Nucleus accumbens (tissue), 56 donors: ENCODE measurements at places on chromosomes 12 and 14.
A peak's percentile ranks its signal among the peaks of the same experiment; 100 is the strongest.

DNA sequence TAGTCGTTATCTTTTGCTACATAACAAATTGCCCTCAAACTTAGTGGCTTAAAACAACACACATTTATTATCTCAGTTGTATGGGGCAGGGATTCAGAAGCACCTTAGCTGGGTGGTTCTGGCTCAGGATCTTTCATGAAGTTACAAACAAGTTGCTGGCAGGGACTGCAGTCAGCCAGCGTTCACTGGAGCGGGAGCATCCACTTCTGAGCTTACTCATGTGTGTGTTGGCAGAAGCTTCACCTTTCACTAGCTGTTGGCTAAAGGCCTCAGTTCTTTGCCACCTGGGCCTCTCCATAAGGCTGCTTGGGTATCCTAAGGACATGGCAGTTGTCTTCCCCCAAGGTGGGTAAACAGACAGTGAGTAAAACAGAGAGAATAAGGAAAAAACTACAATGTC is 365.7 kb downstream of the RPS29 start:
- no peak for DNase-seq

- no peak for DNase-seq
Measured at GRCh38 chr12:2489275-2489674, 305.5 kb upstream of the FKBP4 start.

DNA sequence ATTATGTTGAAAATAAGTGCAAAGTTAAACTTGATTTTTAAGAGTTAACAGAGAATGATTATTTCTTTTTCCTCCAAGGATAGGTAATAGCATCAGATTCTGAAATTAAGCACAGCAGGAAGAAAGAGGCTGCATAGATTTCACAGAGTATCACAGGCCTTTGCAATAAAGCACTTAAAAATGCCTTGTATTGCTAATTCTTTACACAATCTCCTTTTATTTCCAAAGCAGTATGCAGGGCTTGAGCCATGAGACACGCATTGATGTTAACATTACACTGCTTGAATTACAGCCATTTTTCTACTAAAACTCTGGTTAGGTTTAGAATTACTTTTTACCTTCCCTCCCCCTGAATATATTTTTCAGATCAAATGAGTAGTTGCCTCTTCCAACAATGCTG is 398.3 kb downstream of the BCAT1 start:
- no peak for DNase-seq

- no peak for DNase-seq
Measured at GRCh38 chr12:132171293-132171967, 27.2 kb downstream of the NOC4L start.

- no peak for DNase-seq
Measured at GRCh38 chr14:49745191-49745590, 22.8 kb upstream of the KLHDC2 start.

DNA sequence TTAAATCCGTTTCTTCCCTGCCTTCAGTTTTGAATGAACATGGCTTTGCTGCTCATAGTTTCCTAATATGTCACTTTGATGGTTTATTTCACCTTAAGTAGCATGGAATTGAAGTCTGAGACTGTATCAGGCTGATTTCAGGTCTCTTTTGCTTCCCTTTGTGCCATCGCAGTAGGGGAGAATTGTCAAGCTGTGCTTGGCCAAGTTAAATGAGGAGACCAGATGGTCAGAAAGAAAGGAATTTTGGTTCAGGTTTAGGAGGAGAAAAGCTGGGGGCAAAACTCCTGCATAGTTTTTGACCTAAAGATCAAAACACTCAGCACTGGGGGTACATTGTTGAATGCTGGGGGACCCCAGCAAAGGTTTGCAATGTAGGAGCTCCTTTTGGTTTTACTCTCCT is 398.4 kb downstream of the NUAK1 start:
- DNase-seq, result no peak

- peak; percentile 47 for DNase-seq
Measured at GRCh38 chr14:92680781-92681650, 67.4 kb downstream of the LGMN start.

DNA sequence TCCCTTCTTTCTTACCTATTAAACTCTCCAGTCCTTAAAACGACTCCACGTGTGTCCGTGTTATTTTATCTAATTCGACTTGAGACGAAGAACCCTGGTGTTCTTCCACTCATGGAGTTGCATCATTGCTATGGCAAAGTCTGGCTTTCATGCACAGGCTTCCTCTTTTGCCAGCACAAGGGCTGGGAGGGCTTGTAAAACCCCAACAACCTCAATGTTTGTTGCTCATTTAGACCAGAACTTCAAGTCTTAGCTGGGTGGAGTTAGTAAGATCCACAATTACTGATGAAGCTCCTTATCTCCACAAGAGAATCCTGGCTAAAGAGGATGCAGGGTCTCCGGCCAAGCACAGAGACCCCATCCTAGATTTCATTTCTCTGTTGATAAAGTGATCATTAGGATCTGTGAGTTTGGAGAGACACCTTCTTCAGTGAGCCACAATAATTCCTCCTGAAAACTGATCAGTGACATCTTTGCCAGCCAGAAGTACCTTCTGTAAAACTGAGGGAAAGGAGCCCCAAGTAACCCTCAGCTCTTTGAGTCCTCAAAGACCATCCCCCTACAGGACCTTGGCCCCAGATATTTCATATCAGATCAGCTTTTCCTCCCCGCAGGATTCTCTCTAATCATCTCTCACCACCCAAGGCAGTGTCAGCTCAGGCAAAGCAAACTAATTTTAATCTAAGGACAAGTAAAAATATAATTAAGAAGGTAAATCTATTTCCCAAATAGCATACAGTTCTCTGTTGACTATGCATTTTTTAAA is 514.6 kb downstream of the FUT8 start:
- DNase-seq, result no peak

DNA sequence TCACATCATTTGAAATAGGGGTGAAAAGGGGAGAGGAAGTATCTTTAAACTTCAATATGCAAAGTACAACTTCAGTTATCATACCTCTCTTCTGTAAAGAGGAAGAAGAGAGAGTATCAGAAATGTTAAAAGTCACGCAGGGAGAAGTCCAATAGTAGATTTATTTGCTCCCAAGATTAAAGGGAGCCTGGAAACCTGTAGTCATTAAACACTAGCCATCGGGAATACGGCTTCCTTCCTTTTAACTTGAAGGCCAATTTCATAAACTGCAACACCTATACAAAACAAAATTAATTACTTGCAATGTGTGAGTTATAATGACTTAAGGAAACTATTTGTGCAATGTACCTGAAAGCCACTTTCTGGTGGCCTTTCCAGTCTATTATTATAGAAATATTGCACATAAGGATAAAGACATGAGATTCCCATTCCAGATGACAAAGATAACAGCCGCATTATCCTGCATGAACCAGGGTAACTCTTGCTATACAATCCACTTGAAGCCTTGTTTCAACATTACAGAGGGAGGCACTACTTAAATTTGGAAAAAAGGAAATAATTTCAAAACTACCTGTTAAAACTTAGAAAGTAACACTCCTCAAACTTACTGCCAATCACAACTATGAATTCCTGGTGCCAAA is 4.6 kb downstream of the BTG1 start:
- DNase-seq, result no peak

DNA sequence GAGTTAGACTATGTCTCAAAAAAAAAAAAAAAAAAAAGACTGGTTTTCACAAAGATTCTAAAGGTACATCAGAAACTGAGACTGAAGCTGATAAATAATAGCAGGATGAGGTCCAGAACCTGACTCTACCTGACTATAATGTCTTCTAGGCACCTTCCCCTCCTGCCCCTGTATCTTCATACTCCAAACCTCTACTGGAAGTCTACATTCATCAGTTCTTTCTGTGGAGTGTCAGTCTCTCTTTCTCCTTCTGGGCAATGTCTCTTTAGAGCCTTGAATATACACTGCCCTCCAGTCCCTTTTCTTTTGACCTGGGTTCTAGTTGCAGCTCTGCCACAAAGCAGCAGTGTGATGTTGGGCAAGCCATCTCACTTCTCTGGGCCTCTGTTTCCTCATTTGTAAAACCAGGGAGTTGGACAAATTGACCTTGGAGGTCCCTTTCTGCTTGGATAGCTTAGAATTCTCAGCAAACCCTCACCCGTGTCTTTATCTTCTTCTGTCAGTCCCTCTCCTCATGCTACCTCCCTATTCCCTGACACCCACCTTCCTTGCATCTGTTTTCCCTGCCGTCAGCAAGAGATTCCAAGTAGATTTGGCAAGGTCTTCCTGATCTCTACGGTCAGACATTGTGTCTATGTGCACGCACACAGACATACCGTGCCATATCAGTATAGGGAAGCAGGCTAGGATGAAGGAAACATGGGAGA is 4.3 kb downstream of the NFE2 start:
- DNase-seq, result no peak

DNA sequence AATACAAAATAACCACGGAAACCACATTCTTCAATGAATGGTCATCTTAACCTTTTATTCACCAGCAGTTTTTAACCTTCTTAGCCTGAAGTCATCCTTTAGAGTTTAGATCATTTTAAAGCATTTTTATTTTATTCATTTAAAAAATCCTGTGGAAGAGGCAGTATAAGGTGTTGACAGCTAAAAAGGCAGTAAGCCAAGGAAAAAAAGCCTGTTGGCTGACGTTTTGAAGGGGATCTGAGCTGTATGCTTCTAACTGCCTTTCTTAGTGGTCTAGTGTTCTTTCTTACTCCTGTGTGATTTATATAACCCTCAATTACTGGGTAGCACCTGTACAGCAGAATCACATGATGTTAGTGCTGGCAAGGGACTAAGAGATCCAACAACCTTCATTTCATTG is 438.3 kb upstream of the SEL1L start:
- DNase-seq, result no peak

GRCh38 chr14:24439830-24440605 is 2.6 kb downstream of the SDR39U1 start:
- no peak for DNase-seq

DNA sequence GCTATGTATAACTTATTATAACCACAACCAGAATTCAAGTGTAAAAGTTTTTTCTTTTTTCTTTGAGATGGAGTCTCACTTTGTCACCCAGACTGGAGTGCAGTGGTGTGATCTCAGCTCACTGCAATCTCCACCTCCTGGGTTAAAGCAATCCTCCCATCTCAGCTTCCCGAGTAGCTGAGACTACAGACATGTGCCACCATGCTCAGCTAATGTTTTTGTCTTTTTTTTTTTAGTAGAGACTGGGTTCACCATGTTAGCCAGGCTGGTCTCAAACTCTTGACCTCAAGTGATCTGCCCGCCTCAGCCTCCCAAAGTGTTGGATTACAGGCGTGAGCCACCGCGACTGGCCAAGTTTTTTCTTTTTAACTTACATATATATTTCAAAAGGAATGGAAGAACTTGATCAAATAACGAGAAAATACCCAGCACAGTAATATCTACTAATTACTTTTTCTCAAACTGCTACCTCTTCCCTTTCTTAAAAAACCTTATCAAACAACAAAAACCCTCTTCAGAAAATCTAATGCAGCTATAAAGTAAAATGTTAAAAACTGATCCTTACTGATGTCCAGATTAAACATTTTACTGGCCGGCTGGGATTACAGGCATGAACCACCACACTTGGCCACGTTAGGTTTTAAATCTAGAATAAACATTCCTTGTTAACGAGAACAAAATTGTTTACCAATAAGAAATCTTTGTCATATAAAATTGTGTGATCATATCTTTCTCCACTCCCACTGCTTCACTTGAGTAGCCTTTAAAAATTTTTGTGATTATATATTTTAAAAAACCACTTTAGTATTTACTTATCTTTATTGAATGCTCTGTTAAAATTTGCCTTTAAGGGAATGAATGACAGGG is 41.3 kb upstream of the WDR89 start:
- no peak for DNase-seq

DNA sequence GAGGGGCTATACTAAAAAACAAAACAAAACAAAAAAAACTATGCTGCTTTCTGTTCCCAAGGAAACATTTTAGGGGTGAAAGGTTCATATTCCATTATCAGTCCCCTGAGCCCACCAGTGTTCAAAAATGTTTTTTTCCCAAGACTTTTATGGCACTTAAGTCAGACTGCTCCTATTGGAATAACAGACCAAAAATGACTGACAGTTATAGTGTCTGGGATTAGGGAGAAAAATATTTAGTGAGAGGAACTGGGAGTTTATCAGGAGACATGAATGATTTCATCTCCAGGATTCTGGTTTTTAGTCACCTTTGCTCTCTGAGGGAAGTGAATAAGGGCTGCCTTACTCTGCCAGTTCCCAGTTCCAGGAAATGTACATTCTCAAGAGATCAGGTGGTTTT is 68.0 kb downstream of the PDE3A start:
- DNase-seq, result no peak

DNA sequence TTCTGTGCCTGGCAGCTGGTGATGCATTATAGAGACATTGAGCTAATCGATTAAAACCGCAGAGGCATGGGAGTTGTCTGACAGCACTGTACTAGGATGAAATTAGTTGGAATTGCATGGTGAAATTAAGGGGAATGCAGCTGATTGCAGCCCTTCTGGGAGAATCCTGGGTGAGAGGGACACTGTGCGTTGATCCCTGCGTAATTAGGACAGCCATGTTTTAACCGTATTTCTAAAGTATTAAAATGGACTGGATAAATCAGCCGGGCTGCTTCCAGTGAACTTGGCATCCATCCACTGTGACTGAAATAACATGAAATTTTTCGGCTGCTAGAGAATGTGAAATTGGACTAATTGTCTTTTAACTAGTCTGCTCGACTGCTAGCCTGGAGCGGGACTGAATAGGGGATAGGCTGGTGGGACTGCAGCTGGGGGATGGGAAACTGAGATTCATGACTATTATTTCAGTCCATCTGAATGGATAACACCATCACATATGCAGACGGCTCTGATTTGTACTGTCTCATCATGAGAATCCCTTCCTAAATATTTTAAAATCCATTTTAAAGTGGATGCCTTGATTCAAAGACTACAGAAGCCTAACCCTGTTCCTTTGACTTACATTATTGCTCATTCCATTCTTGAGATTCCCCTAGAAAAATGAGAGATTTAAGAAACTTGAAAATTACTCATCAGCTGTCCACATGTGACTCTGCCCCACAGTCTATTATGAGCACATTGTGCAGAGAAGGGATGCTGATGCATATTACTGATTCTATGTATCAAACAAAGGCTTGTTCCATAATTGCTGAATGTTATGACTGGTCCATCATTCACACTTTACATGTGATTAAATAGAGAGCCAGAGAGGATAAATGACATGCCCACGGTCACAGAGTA is 343.9 kb downstream of the NPAS3 start:
- DNase-seq, result no peak

DNA sequence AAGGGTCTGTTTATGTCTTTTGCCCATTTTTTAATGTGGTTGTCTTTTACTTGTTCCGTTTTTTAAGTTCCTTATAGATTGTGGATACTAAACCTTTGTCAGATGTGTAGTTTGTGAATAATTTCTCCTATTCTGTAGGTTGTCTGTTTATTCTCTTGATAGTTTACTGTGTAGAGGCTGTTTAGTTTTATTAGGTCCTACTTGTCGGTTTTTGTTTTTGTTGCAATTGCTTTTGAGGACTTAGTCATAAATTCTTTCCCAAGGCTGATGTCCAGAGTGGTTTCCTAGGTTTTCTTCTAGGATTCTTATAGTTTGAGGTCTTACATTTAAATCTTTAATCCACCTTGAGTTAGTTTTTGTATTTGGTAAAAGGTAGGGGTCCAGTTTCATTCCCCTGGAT is 33.9 kb downstream of the SLC39A9 start:
- DNase-seq, result no peak
